ENCODE measurements at places on chromosomes 2 and 18. TPM values are rescaled to one million over a fixed set of nuclear protein-coding genes. Genes with fewer than 3 reads are reported as not detected.

Gene VWC2L
- total RNA-seq = not detected

Gene BOLL
- not detected for total RNA-seq

Gene LYPD6B
- 112 TPM for total RNA-seq

Gene TTC39C
- total RNA-seq = 20.8 TPM

Gene SH2D6
- not detected for total RNA-seq

Gene CYP1B1
- total RNA-seq = 29.9 TPM

Gene CCDC88A
- 18.7 TPM for total RNA-seq

Gene NRP2
- total RNA-seq = 9.9 TPM

Gene CTAGE1
- not detected for total RNA-seq

Gene ASXL3
- 0.41 TPM for total RNA-seq

Gene DNAH7
- 0.02 TPM for total RNA-seq

Gene ZNF396
- total RNA-seq = 3.1 TPM

- no peak for DNase-seq
Observed at GRCh38 chr2:167381349-167381748, 493.1 kb downstream of the XIRP2 start.

- no peak for DNase-seq
Observed at GRCh38 chr2:43887176-43887575, 48.4 kb downstream of the ABCG8 start.

DNA sequence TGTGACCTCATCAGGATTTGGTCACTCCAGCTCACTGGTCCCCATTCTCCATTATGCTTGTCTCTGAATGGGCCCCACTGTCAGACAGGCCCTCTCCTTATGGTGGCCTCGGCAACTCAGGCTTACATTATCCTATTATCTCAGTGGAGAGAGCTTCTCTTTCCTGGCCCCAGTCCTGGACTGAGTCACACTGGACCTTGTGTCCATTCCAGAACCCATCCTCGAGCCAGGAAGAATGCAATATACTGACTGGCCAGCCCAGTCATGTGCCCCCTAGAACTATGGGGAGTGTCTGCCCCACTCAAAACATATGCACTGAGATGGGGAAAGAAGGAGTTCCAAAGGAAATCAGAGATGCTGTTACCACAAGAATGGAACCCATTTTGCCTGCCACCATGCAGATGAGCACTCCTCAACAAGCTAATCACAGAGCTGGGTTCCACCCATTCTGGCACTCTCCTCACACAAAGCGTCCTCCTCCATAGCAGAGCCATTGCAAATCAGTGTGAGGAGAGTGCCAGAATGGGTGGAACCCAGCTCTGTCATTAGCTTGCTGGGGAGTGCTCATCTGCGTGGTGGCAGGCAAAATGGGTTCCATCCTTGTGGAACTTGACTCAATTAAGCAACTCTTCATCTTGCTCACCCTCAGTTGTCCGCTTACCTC, 71.9 kb downstream of the CHRNA1 start:
- DNase-seq = no peak

DNA sequence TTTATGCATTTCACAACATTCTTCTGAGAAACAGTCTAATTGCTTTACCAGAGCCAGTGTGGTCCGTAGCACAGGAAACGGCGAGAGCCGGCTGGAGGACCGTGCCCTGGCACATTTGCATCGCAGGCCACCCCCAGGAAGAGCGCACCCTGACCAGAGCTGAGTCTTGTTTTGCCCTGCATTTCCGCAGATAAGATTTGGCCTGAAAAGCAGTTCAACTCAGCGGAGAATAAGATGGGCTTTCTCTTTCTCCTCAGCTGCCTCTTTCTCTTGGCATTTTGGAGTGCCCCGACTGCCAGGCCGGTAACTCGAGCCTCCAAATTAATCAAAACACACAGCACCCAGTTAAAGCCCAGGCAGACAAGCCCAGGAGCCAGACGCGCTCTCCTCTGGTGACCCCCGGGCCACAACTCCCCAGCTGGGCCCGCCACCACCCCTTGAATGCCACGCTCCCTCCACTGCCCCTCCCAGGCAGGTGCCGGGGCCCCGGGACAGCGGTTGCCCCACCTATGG, 464 bp downstream of the COL4A4 start:
- DNase-seq = no peak

DNA sequence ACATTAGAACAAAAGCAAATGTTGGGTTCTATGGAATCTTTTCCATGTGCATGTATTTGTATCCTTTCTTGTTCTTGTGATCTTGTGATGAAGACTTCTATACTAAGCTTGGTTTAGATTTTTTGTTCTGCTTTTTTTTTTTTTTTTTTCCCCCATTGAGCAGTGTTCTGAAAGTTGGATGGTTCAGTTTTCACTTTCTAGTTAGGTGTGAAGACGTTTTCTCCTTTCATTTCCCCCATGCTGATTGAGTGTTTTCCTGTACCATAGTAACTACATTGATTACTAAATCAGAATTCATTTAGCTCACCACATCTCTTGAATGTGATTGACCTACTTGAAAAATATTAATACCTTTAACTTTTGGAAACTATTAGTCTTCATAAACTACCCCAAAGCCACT, 34.1 kb downstream of the NOP58 start:
- no peak for DNase-seq

DNA sequence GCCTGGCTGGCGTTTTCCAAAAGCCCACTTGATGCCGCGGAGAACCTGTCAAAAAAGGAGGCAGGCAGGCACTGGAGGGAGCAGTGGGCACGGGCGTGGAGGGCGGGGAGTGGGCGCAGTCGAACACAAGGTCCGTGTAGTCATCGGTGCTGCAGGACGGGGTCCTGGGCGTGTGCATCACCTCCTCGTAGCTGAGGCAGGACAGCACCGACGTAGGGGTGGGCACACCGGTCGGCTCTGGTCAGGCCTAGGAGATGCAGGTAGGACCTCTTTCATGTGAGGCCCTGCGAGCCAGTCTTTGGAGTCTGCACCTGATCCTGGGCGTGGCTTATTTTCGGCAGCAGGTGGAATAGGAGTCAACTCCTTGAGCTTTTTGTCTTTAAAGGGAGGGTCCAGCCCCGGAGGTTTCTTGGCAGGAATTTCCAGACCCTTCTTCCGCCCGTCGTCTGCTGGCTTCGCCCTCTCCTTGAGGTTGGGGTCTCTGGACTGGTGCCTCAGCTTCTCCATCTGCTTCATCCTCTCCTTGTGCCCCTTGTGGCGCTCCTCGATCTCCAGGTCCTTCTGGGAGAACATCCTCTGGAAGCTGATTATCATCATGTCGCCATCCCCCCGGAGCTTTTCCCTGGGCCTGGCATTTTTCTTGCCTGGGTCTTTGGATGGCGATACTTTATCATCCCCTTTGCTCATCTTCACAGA, 892.5 kb upstream of the LRRTM1 start:
- no peak for DNase-seq

- no peak for DNase-seq
Observed at GRCh38 chr2:42281416-42282081, 79.5 kb downstream of the COX7A2L start.

- no peak for DNase-seq
Observed at GRCh38 chr18:78199611-78200010, 780.0 kb upstream of the SALL3 start.

DNA sequence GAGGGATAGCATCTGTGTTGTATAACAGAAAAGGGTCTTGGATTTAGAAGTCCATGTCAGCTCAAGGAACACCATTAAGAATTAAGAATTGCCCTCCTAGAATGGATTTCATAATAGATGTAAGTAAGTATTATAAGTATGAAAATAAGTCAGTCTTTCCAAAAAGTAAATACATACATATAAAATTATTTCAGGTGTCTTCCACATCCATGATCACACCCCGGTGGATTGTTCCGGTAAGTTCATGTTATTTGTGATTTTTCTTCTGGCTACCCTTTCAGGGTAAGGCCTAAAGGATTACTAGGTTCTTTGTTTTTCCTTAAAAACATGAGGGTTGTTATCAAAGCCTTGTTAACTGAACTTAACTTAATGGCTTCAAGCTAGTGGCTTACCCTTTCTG, 55.9 kb downstream of the TMEM185B start:
- DNase-seq = no peak

DNA sequence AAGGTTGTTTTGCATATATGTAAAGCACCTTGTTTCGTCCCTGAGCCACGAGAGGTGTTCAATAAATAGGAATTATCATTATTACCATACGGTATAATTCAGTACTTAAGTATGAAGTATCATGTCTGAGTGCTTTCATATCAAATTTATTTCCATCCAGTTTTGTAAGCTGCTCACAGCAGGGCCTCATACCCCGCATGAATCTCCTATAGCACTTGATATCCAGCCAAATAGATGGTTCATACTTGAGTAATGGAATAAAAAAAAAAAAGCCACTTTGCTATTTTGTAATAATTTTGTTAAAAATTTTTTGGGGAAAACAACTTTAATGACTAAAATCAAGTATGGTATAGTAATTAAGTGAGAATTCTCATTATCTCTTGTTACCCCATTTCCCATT, 160.8 kb upstream of the NOSTRIN start:
- DNase-seq = no peak

DNA sequence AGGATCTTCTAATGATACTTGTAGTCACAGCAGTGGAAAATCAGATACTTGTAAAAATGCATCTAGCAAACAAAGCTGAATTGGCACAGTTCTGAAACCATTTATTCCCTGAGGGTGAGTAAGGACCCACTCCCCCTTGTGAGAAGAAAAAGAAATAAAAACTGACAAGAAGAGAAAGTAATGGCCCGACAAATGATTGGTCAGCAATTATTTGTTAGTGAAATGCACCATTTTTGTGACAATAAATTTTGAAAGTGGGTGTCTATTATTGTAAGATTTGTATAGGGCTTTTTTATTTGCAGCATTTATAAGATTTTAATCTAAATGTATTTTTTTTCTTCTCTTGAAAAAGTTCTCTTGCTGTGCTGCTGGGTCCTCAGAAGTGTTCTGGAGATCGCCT, 600.8 kb downstream of the STK39 start:
- no peak for DNase-seq

DNA sequence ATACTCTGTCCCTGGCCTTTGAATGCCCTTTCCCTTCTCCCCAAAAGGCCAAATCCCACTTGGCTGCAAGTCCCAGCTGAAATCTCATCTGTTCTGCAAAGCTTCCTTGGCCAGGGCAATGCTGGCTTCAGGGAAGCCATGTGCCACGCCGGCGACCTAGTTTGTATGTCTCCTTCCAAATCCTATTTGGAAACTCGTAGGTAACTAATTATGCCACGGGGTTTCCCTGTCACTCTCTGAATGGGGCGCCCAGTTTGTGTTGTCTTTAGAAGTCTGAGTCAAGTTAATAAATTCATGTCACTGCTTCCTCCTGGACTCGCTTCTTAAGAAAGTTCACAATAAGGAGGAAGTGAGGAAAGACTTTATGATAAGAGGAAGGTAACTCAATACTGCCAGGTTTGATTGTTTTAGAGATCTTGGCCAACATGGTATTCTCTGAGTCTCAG, 19.1 kb downstream of the FHL2 start:
- no peak for DNase-seq

DNA sequence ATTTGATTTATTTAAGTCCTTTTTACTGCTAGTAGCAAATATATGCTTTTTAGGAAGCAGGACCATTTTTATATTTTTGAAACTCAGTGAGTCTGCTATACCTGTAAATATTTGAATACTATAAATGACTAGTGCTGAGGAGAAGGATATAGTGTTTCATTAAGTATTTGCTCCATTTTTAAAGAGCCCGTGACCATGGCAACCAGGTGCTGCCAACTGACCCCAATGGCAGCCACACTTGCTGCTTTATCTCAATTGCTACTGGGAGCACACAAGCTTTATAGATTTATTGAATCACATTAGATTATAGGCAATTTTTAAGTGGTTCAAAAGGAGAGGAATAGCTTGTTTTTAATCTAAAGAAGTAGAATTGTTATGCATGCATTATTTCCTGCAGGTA, 142.0 kb downstream of the SCG2 start:
- DNase-seq = no peak

GRCh38 chr18:25169701-25170100, 182.3 kb downstream of the ZNF521 start:
- no peak for DNase-seq

DNA sequence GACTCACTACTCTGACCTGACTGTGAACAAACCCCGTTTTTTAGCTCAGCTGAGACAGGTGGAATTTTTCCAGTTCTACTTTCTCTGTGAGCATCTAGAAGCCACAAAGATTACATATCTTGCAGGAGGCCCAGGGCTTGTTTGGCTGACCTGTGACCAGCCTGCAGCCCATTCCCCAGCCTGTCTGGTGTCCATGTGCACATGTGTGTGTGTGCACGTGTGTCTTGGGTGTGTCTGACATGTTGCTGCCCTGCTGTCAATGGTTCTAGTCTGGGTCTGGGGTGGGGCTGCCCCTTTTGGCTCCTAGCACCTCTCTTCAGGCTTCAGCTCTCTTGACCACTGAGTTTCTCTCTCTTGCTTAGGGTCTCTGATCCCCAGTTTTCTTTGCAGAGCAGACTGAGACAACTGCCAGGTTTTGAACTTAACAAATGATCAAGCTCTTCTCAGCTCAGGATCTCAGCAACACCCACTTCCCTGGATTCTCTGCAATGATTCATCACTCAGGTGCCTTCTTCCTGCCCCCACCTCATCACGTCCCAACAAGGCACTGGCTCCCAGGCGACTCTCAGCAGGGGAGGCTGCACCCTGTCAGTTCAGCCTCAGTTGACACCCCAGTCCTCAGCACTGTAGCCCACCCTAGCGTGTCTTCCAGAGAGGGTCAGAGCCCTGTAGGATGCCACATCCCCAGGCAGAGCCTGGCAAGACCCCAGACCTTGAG, 130.3 kb downstream of the CELF4 start:
- DNase-seq = no peak

- no peak for DNase-seq
Observed at GRCh38 chr2:25772078-25772477, 98.7 kb upstream of the DTNB start.

DNA sequence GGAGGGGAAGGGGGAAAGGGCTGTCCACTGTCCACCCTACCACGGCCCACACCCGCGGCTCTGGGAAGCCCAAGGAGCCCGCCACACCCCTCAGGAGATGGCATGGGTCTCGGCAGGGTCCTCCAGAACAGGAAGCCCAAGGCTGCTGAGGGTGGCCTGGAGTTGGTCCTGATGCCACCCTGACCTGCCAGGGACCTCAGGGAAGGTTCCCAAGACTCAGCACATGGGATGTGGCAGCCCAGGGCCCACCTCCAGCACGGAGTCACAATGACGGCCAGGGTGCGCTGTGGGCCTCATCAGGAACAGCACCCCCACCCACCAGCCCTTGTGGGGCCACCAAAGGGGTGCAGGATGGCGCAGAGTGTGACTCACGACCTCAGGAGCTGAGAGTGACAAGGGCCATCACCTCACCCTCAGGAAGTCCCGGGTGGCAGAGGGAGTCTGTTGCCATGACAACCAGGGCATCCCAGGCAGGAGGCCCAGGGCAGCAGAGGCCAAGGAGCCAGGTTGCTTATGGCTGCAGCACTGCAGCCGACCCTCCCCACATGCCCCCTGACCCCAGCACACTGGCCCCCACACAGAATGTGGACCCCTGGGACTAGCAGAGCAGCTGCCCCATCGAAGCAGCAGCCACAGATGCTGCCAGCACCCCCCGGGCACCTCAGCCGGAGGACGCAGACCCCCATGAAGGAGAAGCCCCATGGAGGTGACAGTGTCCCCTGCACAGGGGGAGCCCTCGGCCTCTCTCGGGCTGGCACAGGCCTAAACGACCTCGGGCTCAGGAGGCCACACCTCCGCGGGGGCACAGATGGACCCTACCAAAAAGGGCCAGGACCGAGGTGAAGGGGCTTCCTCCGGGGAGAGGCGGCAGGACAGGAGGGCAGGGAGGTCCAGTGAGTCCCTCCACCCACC, 34.3 kb downstream of the KIF1A start:
- no peak for DNase-seq
